ENCODE measurements at places on chromosomes 6 and 20. TPM values are rescaled to one million over a fixed set of nuclear protein-coding genes. Genes with fewer than 3 reads are reported as not detected.

DNA sequence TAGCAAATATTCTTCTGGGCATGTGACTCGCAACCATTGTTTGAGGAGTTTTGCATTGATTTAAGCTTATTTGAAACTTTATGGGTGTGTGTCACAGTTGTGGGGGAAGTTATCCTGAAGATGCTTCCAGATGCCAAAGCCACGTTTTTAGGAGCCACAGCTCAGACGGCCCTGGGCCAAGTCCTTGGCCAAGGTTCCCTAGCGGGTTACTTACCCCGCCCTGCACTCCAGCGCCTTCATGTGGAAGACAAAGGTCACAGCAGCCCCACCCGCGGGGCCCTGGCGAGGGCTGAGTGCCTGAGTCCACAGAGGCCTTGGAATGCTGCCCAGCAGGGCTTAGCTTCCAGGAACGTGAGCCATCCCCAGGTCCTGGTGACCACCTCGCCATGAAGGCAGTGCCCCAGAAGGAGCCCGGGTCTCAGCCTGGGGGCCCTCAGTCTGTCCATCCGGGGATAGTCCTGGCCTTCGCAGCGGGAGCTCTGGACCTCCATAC lies 308.3 kb downstream of the CDH4 start:
- no peak for DNase-seq

DNA sequence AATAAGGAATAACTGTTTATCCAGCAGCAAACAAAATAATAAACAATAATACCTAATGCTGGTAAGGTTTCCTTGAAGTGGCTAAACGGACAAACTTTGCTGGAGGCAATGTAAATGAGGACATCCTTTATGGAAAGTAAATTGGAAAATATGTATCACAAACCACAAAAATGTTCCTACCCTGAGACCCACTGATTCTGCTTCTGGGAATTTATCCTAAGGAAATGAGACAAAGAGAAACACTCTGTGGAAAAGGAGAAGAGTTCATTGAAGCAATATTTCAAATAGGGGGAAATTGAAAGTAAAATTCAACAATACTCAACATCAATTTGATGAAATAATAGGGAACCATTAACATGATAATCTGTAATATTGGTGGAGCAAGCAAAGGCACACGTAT lies 37.9 kb downstream of the MAFB start:
- DNase-seq: no peak

GRCh38 chr20:44133424-44133823 lies 53.6 kb downstream of the JPH2 start:
- DNase-seq: peak; percentile 9

DNA sequence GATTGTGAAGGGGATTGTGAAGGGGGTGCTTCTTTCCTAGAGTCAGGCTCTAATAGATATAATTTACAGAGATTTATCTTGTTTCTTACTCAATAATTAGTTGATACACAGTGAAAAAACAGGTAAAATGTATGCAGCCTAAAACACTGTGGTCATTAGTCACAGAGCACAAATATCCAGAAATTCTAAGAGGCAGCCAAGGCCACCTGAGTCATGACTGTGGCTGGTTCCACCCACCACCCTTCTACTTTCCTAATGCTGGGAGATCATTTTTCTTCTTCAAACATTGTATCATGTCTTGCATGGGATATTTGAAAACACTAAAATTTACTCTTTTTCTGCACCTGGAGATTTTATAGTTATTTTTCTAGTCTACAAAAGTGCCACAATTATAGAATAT lies 181.6 kb downstream of the OTOR start:
- no peak for DNase-seq

DNA sequence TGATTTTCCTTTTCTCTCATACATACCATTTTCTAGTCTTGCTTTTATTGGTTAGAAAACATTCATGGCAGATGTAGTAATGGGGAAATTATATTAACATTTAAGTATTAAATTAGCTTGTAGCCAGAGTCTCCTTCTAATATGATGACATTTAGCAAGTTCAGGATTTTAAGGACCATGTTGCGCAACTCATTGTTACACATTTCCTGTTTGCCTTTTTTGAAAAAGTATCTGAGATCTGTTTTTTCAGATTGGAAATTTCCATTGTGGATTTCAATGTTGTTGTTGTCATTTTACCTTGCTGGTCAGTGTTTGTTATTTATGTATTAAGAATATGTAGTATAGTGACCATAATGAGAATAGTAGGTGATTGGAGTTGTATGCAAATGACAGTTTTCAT lies 38.7 kb downstream of the CDKAL1 start:
- no peak for DNase-seq

- DNase-seq: no peak
Measured at GRCh38 chr20:39941245-39941644, 747.8 kb downstream of the MAFB start.

- DNase-seq: no peak
Measured at GRCh38 chr6:33372526-33373123, 19.0 kb upstream of the KIFC1 start.

DNA sequence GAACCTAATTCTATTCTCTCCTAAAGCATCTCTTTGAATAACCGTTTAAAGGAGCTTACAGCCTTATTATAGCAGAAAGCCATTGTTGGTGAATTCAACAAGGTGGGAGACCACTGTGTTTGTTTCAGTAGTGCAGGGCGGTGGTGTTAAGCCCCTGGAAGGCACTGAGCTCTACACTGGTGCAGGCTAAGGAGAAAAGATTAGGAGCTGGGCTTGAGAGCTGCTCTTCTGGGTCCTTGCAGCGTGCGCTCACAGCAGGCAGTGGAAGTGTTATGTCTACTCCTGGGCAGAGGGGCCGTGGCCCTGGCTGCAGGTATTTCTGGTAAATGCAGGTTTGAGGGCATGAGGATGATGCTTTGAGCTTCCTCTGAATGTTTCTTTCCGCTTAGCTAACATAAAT lies 361.2 kb downstream of the RNF144B start:
- no peak for DNase-seq

GRCh38 chr6:356828-357251 lies 34.7 kb upstream of the IRF4 start:
- DNase-seq: peak; percentile 70

DNA sequence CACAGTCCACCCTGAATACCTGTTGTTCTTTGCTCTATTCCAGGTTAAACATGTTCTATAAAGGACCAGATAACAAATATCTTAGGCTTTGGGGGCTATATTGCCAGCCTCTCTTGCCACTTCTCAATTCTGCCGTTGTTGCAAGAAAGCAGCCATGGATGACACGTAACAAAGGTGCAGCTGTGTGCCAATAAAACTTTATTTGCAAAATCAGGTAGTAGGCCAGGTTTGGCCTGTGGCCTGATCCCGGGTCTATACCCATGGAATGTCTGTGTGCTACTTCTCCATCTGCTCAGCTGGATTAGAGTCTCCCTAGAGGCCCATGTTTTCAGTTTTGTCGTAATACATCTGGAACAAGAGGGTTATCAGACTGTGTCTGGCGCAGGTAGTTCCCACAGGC lies 175.3 kb upstream of the KCNG1 start:
- no peak for DNase-seq

GRCh38 chr6:160167604-160168399 lies 46.2 kb downstream of the SLC22A1 start:
- DNase-seq: no peak

GRCh38 chr6:160882006-160882405 lies 109.6 kb upstream of the MAP3K4 start:
- DNase-seq: no peak

- DNase-seq: no peak
Measured at GRCh38 chr6:91961671-91962070, 1374.8 kb upstream of the MAP3K7 start.

- no peak for DNase-seq
Measured at GRCh38 chr6:15994814-15995459, 133.9 kb upstream of the MYLIP start.

- DNase-seq: no peak
Measured at GRCh38 chr20:47358672-47359529, 2.4 kb upstream of the ZMYND8 start.

GRCh38 chr20:20552076-20552475 lies 160.4 kb downstream of the RALGAPA2 start:
- no peak for DNase-seq

- DNase-seq: no peak
Measured at GRCh38 chr20:42979720-42980119, 210.0 kb downstream of the PTPRT start.

The MYT1 gene
- not detected for total RNA-seq

The TRIM10 gene
- not detected for total RNA-seq

The PPIL1 gene
- total RNA-seq: 35.6 TPM

The ARFRP1 gene
- 41.7 TPM for total RNA-seq

The TMEM74B gene
- 1.8 TPM for total RNA-seq

The OR2H1 gene
- total RNA-seq: not detected
